ENCODE measurements at places on chromosomes 3 and 15.
A peak's percentile ranks its signal among the peaks of the same experiment; 100 is the strongest.

GRCh38 chr3:58581328-58582091 lies 4.3 kb upstream of the FAM107A start:
- DNase-seq, result no peak

- DNase-seq, result peak; percentile 57
These were observed 26.9 kb downstream of the STOML1 start for GRCh38 chr15:73965094-73965757.

DNA sequence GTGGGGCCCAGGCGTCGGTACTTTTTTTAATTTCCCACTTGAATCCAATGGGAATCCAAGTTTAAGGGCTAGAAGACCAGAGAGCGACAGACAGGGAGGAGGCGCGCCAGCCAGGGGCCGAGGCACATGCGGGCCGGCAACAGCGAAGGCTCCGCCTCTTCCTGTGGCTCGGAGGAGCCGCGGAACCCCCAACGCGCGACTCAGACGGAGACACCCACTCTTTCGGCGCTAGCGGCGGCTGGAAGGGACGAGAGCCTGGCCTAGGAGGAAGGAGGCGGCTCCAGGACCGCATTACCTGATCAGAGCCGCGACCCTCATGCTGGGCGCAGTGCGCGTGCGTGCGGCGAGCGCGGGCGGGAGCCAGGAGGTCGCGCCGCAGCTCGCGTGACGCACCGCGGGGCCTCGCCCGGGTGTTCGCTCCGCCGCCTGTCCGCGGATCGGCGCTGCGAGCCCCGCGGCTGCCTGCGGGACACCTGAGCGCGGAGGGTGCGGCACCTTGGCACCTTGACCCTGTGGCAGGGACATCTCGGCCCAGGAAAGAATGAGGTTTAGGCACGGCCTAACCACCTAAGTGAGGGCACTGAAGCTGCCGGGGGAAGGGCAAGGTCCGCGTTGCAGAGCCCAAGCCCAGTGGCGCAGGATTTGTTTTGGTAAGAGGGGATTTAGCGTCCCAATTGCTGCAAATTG lies at the start of gene DPH6:
TSS of gene DPH6 (minus strand) at position 342 of the 687 bp plus-strand sequence. CDS start at position 318, 24 bp downstream.
- DNase-seq, result peak; percentile 89

DNA sequence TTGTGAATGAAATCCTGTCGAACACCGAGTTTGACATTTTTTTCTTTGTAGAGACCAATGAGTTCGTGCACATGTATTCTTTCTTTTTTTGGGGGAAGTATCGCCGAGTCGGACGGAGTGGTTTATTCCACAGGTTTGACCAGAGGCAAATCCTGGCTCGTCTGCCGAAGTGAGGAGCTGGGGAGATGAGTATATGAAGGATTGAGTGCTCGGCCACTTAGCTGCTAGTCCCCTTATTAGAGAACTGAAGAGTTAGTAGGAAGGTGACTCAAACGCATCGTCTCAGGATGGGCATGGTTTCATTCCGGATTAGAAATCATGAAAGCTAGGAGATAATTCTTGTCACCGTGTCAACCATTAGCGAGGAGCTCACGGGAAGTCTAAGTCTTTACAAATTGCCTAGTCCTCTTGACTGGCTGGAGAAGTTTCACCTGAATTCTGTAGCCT lies 154.7 kb upstream of the GOLIM4 start:
- no peak for DNase-seq

DNA sequence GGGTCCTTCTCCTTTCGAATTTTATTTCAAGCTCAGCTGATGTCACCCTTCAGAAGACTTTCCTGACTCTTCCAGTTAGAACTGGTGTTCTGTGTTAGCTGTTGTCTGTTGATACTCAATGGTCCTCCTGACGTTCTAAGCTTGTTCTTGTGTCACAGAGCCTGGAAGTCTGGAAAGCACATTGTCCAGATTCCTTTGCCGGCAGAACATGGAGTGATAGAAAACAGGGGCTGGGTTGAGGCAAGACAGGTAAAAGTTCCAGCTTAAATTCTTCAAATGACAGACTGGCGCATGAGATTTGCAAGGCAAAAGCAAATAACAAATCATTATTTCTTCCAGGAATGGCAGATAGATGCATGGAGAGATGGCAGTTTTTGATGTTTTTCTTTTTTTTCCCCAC lies 102.0 kb upstream of the CLSTN2 start:
- DNase-seq, result no peak

GRCh38 chr3:25265284-25265683 lies 162.8 kb upstream of the RARB start:
- DNase-seq, result no peak

DNA sequence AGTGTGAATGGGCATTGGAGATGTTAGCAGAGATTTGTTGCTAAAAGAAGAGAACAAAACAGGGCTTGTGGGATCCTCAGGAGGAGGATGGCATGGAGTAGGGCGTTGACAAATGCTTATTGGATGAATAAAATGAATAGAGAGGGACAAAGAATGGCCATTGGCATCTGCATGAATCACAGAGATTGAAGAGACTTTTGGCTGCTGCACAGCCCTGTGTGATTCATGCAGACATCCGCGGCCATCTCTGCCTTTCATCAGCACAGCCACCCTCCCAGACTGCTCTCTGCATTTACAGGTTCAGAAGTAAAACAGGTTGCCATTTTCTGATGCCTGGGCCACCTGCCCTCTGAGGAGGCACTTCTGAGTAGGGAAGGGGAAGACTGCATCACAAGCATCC lies 397.9 kb downstream of the EPHB1 start:
- DNase-seq, result no peak

Data from activated naive CD8-positive, alpha-beta T cell treated with anti-CD3 and anti-CD28 coated beads for 36 hours (primary cell).